ENCODE measurements at places on chromosomes 6 and 20.

GRCh38 chr6:13146442-13146841, 181.9 kb downstream of the TBC1D7 start:
- no peak for DNase-seq

- no peak for DNase-seq
These were observed 306.9 kb downstream of the QKI start for GRCh38 chr6:163721435-163721834.

DNA sequence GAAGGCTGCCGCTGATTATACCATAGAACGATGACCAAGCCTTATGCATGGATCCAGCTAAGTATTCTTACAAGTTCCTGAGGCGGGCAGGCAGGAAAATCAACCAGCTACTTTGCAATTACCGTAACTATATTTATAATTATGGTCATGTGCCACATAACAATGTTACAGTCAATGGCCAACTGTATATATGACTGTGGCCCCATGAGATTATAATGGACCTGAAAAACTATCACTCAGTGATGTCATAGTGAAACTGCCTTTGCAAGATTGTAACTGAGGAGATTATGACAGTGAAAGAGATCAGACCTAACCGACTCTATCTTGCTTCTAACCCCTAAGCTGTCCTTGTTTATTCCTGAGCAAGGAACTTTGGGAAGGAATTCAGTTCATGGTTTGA, 33.1 kb upstream of the FAM135A start:
- DNase-seq: no peak

DNA sequence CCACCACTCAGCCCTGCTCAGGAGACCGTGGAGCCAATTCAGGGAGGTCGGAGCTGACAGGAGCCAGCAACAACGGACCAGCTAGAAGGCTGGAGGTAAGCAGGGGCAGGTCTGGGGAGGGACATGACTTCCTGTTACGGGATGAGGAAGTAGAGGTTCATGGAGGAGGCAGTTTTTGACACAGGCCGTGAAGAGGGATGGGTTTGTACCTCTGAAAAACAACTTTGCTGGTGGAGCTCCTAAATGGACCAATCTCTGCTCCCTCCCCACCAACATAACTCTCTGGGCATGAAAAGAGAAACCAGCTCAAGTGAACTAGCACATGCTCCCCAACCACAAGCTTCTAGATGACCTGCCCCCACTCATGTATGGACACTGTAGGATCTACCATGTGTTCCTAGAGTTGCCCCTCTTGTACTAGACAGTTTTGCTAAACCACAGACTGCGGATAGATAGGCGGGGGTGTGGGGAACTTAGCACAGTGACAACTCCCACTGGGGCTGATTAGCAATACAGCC, 31.4 kb downstream of the RALGAPA2 start:
- DNase-seq: no peak

DNA sequence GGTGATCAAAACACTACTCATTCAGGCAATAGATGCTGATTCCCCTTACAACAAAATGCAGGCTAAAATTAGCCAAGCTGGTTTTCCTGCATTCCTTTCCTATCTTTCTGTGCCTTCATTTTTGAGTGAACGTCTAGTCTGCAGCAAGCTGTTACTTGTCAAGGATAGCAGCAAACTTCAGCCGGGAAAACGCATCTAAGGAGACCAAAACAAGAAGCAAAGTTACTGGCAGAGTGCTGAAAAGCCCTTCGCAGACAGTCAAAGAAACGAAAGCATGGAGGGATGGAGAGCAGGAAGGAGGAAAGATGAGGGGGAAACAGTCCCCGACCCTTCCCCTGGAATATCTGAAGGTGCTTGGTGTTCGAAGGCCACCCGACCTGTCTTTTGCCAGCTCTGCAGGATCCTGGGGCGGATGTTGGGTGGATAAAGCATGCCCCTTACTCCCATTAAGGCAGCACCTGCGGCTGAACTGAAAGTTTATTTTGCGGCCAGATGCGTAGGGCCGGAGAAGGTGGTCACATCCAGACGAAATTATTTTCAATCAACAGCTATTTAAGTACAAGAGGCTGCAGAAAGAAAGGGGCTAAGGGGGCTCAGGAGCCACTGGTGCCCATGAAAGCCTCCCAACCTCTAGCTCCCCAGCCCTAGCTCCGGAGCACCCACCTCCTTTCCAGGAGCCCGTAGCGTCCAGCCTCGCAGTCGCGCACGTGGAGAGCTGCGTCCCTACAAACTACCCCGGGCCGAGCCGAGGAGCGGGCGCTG, 538 bp downstream of the FERMT1 start:
- DNase-seq: no peak

DNA sequence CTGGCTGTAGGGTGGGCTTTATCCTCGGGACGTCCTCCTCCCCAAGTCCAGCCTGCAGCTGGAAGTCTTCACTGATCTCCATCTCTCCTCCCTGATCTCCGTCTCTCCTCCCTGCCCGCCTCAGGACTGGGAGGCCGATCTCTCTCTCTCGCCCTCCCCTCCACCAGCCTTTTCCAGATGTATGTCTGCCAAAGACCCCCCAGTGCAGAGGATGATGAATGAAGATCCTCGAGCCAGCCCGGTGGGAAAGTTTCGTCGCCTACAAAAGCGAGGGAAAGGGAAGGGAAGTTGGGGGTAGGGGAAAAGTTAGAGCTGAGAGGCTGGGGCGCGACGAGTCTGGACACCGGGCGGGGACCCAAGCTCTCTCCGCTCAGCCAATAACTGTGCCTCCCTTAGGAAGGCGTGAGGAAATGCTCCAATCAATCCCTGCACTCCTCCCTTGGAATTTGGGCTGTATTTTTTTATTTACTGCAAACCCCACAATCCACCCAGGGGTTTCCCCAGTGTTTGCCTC, 595 bp upstream of the SRF start:
- peak; percentile 84 for DNase-seq

- DNase-seq: peak; percentile 24
These were observed 90.7 kb upstream of the ARID1B start for GRCh38 chr6:156686301-156686994.

DNA sequence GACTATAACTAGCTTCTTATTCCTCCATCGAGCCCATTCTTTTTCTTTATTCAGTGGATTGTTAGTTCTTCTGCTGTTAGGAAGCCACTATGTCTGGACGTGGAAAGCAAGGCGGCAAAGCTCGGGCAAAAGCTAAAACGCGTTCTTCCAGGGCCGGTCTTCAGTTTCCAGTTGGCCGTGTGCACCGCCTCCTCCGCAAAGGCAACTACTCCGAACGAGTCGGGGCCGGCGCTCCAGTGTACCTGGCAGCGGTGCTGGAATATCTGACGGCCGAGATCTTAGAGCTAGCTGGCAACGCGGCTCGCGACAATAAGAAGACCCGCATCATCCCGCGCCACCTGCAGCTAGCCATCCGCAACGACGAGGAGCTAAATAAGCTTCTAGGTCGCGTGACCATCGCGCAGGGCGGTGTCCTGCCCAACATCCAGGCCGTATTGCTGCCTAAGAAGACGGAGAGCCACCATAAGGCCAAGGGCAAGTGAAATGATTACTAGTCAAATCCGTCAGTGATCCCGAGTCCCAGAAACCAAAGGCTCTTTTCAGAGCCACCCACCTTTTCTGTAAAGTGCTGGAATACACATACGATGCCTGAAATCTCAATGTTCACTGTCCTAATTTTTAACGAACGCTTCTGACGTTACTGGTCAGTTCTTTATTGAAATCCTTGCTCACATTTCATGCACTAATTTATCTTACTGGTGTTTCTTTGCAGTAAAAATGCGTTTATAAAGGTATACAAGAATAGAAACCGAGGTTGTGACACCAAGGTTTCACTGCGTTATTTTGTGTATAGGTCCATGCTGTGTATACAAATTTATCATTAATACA, 129.9 kb downstream of the HFE start:
- DNase-seq: peak; percentile 90

- DNase-seq: no peak
These were observed 58.7 kb downstream of the VAPB start for GRCh38 chr20:58447511-58448391.

GRCh38 chr20:50977066-50978021, 18.7 kb downstream of the MOCS3 start:
- no peak for DNase-seq

- no peak for DNase-seq
These were observed 169.1 kb downstream of the KIF16B start for GRCh38 chr20:16404171-16404570.

DNA sequence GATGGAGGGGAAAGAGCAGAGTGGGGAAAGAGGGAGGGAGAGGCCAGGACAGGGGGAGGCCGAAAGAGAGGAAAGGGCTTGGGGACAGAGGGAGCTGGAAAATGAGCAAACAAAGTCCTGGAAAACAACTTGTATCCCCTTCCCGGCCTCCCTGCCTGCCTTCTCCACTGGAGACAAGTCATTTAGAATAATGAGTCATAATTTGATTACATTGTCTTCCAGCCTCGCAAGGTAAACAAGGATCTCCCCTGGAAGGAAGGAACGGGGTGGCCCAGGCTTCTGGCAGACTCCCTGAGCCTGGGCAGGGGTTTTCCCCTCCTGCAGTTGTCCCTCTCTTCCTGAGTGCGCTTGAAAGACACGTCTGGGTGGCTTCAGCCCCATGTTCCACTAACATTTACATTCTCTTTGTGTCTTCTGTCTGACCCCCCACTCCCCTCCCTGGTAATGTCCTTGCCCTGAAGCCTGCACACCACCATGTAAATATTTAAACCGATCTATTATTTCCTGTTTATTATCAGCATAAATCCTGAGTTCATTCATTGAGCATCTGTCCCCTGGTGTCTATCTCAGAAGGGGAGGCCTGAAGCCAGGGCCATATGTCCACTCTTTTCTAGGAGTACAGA, 12.1 kb upstream of the MRPS18A start:
- DNase-seq: no peak

- DNase-seq: no peak
These were observed 19.3 kb upstream of the RNF146 start for GRCh38 chr6:127247114-127248096.

GRCh38 chr6:135869857-135870256, 18.4 kb downstream of the PDE7B start:
- DNase-seq: no peak

DNA sequence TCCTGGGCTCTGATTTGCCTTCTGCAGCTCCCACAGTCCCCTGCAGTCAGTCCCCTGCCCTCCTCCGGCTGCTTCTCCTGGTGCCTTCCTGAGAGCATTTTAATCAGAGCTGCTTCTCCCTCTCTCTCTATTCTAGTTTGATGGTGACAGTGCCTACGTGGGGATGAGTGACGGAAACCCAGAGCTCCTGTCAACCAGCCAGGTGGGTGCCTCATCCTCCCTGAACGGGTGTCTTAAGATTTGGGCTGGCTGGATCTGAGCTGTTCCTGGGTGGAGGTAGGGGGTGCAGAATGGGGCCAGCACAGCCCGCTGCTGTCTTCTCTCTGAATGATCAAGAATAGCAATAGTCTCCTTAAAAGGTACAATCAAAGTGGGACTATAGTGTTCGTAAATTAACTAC, 58.6 kb downstream of the TOX2 start:
- no peak for DNase-seq

All from uterus (tissue), 4 donors.